ENCODE measurements at places on chromosomes 16 and 17.

DNA sequence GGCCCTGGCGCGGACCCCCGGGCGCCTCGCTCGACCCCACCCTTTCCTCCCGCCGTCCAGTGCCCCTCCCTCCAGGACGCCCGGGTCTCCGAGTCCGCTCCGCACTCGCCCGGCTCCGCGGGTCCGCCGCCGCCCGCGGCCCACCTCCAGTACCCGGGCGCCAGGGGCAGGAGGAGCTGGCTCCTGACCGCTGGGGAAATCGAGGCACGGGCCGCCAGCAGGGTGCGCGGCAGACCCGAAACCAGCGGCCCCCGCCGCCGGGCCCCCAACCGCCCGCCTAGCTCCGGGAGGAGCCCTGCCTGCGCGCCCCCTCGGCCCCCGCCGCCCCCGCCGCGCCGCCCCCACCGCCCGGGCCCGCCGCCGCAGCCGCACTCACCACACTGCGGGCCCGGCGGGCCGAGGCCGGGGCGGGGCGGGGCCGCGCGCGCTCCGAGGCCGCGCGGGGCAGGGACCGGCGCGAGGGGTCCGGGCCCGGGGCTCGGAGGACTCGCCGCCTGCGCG lies 333 bp downstream of the MAFG start:
- no peak for DNase-seq

DNA sequence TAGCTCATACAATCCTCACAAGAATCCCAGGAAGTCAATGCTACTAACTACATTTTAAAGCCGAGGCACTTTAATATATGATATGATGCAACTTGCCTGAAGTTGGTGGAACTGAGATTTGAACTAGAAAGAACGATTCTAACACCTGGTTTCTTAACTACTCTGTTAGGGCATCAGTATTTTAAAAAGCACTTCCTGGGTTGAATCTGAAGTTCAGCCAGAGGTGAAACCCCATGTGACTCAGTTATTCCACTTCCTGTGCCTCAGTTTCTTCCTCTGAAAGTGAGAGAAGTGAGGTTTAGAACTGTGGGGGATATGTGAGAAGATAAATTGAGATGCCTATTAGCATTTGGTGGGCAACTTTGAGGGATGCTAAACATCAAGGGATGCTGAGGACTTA lies 129.4 kb upstream of the ANKFN1 start:
- DNase-seq, result no peak

GRCh38 chr16:86011532-86011931 lies 112.6 kb downstream of the IRF8 start:
- no peak for DNase-seq

GRCh38 chr16:80197741-80198201 lies 343.0 kb upstream of the DYNLRB2 start:
- no peak for DNase-seq

- DNase-seq, result no peak
Measured at GRCh38 chr17:214881-215331, 33.5 kb upstream of the DOC2B start.

GRCh38 chr16:72787514-72788268 lies 260.2 kb downstream of the ZFHX3 start:
- peak; percentile 15 for DNase-seq

GRCh38 chr16:30077656-30078055 lies 1.9 kb downstream of the PPP4C start:
- DNase-seq, result no peak

GRCh38 chr16:57009643-57010170 lies 20.4 kb downstream of the NLRC5 start:
- DNase-seq, result no peak

DNA sequence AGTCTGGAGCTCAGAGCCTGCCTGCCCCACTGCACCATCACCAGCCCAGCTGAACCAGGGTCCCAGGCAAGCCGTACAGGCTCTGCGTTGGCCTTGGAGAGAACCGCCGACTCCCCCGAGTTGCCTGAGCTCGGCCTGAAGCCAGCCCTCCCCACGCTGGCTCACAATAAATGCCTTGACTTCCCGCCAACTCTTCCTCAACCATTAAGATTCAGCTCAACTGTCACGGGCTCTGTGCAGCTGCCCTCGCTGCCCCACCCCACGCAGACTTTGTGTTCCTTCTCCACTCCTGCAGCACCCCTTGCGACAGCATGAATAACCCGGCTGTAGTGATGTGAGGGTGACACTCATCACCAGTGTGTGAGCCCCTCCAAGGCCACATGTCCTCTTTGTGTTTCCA lies 4.8 kb upstream of the QPRT start:
- DNase-seq, result no peak

DNA sequence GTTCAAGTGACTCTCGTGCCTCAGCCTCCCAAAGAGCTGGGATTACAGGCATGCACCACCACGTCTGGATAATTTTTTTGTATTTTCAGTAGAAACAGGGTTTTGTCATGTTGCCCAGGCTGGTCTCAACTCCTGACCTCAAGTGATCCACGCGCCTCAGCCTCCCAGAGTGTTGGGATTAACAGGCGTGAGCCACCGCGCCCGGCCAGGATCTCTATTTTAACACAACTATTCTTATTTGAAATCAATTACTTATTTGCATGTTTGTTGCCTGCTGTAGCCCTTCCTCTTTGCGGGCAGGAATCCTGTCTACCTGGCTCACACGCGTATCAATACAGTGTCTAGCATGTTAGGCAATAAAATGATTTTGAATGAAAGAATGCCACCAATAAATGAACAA lies 818 bp upstream of the CNEP1R1 start:
- DNase-seq, result no peak

GRCh38 chr17:77502626-77503292 lies 362.0 kb downstream of the SEC14L1 start:
- DNase-seq, result no peak

DNA sequence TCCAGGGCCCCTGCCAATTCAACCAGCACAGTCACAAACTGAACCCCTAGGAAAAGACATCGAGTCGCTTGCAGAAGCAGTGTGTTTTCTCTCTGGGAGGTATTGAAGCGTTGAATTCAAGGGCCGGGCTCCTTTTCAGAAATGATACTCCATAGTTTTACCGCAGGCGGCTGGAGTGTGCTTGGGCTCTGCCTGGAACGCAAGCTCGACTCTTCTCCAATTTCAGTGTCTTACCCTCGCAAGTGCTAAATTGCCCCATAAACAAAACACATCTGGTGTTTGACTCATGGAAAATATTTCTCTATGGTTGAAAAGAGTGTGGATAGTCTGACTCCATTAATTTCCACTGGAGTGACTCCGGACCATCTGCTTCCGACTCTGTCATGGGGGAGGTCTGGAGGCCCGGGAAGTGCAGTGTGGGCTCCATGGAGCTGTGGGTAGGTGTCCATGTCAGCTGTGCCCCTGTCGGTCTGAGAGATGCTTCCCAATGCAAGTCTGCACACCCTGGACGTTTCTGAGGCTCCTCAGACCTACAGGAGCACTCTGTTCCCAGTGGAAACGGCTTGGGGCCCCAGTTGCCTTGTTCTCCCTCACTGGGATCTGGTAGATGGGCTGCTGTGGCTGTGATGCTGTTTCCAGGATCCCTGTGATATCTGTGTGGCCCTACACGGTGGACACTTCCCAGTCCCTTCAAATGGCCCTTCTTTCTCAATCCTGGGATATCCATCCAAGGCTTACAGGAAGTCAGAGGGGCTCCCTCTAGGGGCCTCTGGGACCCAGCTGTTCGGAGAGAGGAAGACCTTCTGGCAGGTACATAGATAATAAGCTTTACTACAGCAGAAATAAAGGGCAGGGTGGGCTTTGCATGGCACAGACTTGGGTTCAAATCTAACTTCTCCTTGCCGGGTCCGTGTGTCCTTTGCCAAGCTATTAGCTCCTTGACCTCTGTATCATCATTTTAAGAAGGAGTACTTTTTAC lies 119.8 kb upstream of the CDH13 start:
- DNase-seq, result no peak

DNA sequence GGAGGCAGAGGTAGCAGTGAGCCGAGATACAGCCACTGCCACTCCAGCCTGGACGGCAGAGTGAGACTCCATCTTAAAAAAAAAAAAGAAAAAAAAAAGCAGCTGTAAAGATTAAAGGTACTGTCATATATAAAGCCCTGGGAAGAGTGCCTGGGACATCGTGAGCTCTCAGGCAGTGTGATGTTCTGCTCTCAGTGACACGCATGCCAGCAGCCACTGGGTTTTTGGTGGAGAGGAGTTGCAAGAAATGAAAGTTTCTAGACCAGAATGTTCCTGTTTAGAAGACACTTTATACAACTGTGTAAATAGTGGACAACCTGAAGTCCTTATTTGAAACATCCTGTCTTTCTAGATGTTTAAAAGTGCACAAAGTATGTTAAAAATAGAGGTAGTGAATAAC lies 213.2 kb downstream of the IRF8 start:
- DNase-seq, result no peak

- DNase-seq, result no peak
Measured at GRCh38 chr16:26747760-26748159, 319.0 kb upstream of the C16orf82 start.

DNA sequence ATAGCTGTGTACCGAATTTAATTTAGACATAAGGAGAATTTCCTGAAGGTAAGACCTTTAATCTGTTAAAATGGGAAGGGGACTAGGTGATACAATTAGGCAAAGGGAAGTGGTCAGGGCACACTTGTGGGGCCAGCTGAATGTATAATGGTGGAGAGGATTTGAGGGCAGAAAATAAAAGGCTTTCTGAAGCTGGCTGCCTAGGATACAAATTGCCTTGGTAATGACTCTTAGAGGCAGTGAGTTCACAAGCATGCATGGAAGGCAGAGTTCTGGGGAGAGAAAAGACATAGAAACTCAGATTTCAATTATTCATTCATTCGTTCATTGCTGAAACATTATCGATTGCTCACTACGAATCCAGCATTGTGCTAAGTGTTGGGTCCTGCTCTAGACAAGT lies 12.4 kb upstream of the NFAT5 start:
- no peak for DNase-seq

DNA sequence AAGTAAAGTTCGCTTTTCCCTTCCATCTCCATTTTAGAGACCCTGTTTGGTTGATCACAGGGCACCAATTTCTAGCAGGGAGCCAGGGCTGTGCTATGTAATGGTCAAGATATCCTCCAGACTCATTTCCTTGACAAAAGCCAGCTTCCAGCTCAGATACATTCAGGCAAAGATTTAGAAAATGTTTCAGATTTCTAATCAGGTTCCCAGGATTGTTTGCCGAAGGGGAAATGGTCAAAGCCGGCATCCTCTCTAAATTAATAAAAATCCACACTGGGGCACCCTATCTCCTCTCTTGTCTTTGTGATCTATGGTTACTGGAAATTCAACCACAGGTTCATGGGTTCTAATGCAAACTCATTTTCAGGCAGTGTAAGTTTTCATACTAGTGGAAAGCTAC lies 686.8 kb upstream of the KIF2B start:
- no peak for DNase-seq

- no peak for DNase-seq
Measured at GRCh38 chr16:14389359-14389758, 240.7 kb downstream of the PARN start.

DNA sequence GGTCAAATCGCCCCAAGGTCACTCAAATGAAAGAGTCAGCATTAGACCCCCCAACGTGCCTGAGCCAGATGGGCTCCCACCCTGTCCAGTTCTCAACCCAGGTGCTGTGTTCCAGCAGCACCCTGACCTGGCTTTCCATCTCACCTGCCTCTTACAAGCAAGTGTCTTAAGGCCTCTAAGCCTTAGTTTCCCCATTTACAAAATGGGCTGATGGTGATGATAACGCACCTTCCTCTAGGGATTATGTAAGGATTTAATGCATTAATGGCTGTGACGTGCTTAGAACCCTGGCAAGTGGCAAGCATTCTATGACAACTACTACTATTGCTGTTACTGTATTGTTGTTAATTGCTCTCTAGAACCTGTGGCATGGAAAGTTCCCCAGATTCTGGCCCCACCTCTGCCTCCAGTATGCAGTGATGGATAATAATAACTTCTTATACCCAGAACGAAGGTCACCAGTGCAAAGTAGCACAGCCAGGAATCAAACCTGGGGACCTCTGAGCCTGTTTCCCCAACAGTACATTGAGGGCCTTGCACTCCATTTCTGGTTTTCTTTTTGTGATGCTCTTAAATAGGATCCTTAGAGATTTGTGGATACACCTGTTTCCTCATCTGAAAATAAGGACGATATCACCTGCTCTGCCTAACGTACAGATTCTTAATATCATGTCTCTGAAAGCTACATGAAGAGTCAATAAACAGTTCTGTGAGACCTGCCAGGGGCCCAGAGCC lies 3.3 kb upstream of the SLC25A39 start:
- no peak for DNase-seq

GRCh38 chr17:12790249-12791106 lies 1.2 kb downstream of the ARHGAP44 start:
- DNase-seq, result no peak

GRCh38 chr17:19341641-19342610 lies 20.6 kb downstream of the B9D1 start:
- DNase-seq, result no peak

DNA sequence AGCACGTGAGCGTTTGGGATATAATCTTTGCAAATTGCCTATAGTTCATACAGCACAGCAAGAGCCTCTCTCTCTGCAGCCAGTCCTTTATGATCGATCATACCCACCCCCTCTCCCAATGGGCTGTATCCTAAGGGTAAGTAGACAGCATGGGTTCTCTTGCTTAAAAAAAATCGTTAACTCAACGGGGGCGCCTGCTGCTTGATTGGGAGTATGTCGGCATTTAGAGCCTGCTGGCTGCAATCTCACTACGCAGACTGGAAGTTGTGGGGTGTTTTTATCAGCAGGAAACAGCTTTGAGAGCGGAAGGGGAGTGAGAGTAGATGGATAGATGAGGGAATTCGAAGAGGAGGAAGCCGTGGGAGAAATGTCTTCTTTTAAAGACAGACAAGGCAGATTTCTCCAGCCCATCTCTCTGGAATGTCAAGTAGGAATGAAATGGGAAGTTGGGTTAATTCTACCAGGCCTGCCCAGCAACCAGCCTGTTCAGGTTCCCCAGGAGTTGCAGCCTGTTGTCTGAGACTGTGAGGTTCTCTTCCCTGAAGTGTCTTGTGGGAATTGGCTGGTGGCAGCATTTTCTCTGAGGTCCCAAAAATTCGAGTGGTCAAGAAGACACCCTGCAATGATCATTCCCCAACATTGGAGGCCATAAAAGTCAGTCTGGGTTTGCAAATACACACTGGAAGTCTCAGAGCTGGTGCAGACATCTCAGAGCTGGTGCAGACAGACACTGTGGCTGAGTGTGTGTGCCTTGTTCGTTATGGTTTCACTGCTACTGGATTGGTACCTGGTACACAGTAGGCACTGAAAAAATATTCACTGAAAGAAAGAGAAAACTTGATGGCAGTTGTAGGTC lies 65.6 kb downstream of the PRKCB start:
- no peak for DNase-seq

DNA sequence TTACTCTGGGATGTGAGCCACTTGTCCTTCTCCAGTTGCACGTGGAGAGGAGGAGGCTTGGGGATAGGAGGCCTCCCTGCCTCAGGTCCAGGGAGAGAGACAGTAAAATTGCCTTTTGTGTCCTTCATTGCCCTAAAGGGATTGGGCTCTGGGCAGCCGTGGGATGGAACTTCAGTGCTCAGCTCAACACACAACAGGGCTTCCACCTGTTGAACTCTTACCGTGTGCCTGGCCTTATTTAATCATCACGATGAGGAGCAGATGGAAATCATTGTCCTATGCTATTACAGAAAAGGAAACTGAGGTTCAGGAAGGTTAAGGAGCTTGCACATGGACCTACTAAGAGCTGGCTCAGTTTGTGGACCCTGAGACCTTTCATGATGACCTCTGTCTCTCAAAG lies 92.4 kb upstream of the CDC42EP4 start:
- DNase-seq, result no peak

- no peak for DNase-seq
Measured at GRCh38 chr17:74008196-74008595, 195.3 kb upstream of the RPL38 start.
